ENCODE measurements at places on chromosomes 1 and 21.

DNA sequence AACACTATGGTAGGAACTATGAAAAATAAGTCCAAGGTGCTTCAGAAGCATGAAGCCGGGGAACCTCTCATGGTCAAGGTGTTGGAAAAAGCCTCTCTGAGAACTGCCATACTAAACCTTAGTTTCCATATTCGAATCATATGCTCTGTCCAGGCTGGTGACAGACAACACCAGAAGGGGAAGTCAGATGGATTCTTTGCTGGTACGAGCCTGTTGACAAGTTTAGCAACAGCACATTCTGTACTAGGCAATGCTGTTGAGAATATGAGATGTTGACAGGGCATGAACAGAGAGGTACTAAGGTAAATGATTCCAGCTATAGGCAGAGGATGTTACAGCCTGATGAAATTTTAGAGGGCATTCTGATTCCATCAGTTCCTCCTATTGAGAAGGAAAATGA is 461.3 kb upstream of the ZRANB2 start:
- no peak for DNase-seq

- DNase-seq: no peak
Measured at GRCh38 chr1:202152399-202152798, 7.9 kb upstream of the ARL8A start.

DNA sequence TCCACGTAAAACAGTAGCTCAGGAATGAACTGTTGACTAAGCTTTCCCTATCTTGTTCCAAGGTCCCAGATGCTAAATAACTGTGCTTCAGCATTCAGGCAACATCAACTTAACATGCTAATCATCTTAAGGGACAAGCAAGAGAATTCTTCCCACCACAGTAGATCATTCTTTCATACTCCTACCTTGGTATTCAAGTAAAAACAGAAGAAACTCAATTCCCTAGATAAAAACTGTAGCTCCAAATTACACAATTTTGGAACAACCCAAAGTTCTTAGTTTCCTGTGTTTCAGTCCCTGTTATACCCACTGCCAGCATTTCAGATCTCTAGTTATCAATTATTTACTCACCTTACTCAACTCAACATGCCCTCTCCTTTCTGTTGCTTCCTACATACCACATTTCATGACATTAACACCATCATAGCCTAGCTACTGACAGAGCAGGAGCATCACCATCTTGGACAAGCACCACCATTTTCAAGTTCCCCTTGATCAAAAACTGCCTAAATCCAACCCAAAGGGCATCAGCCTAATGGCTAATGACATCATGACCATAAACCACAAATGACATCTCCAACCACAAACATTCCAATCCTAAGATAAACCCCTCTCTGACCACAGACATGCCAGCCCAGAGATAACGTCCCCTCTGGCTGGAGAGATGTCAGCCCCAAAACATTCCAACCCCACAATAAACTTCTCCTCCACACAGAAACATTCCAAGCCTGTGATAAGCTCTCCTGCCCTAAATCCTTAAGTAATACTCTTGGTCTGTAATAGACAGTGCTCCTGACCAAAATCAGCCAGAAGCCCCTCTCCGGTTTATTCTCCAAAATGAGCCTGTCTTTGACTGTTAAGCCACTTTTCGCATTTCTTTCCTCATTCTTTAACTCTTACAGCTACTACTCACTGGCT is 191.2 kb downstream of the RERE start:
- DNase-seq: no peak

DNA sequence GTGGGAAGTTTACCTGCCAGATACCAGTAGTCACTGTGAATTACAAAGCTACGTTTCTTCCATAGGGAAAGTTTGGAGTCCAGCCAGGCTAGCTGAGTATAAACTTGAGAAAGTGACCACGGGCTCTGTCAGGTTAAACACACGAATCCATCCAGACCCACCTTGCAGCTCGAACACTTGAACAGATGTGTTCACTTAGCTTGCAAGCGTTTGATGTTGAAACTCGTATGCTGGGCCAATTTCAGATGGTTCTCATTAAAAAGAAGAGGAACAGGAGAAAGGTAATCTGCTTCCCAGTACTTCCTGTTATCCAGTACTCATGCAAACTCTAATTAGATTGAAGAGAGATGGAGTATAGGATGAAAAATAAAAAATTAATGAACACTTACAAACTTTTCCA is 636.4 kb downstream of the SMYD3 start:
- DNase-seq: no peak

DNA sequence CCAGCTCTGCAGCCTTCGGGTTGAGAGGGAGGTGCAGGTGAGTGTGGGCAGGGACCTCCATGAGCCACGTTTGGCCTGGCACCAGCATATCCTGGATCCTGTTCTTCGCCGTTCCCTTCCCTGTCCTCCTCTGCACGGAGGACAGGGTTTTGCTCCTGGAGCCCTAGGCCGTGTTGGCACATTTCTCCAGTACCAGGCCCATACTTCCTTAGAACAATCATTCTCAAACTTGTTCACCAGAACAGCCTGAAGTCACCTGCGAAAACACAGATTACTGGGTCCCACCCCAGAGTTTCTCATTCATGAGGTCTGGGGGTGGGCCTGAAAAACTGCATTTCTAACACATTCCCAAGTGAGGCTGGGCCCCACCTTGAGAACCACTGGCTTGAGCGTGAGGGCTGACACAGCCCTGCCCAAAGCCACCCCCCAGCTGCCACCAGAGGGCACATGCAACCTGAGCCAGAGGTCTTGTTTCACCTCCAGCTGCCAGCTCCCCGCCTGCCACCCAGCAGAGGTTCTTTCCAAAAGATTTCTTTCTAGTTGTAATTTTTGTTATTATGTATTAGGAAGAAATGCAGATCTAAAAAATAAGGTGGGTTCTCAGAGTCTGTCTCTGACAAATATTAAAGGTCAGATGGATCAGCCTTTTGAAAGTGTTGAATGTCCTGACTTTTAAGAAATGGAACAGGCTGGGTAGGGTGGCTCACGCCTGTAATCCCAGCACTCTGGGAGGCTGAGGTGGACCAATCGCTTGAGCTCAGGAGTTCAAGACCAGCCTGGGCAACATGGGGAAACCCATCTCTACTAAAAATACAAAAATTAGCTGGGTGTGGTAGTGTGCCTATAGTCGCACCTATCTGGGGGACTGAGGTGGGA is 39.6 kb upstream of the LDLRAP1 start:
- DNase-seq: peak; percentile 68

- no peak for DNase-seq
Measured at GRCh38 chr1:85375493-85375892, 89.5 kb downstream of the DDAH1 start.

GRCh38 chr1:7511381-7511780 is 259.7 kb upstream of the VAMP3 start:
- DNase-seq: no peak

DNA sequence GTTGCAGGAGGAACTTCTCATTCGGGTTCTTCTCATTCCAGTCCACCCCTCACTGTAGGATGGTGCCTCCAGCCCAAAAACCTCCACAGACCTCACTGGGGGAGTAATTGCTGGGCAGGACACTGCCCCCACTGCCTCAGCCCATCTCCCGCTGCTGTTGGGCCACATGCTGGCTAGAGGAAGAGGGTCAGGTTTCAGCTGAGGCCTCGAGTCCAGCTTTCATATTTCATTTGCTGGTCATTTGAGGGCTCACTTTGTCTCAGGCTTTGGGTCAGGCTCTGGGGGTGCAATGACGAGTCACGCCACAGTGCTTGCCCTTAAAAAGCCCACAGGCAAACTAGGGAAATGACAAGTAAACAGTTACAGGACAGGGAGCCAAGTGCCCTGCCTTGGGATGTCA is 9.3 kb downstream of the CDK18 start:
- DNase-seq: no peak

DNA sequence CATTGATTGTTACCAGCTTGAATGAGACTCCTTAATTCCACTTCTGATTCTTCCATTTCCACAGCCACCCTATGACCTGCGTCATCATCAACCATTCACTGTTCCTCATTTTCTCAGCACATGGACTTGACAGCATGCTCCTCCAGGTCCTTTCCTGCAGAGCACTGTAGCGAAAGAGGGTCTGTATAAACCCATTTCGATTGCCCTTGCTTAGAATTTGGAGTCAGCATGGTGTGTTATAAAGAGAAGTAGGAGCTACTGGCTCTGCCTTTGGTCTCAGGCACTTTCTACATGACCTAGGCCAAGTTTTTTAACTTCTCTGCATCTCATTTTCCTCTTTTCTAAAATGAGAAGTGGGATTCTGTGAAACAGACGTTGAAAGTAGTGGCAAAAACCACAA is 133.8 kb downstream of the AK5 start:
- no peak for DNase-seq

DNA sequence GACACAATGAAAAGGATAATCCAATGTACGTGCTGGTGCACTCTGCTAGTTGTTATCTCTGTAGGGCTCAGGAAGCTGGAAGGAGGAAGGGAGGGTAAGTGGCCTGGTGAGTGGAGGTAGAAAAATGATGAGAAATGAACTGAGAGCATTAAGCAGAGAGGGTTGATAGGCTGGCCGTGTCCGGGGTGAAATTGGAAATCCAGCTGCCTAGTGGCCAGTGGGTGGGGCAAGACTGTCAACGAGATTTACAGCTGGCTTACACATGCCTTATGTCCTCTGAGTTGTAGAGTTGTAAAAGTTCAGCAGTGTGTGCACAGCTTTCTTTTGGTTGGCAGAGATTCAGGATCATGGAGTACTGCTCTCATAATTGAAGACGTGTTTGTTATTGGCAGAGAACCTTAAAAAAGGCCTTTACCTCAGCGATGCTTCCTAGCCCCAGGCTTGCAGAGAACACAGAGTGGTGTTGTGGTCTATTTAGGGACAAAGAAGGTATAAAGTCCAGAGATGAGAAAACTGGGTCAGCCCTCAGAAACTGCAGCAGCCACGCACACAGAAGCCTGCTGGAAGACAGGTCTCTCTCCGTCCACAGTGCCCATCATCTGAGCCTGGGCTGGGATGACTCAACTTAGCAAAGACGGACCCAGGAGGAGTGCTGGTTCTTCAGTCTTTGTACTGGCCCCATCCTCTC is 132.4 kb downstream of the EDEM3 start:
- peak; percentile 61 for DNase-seq

GRCh38 chr1:66275083-66275482 is 258.9 kb upstream of the SGIP1 start:
- no peak for DNase-seq

DNA sequence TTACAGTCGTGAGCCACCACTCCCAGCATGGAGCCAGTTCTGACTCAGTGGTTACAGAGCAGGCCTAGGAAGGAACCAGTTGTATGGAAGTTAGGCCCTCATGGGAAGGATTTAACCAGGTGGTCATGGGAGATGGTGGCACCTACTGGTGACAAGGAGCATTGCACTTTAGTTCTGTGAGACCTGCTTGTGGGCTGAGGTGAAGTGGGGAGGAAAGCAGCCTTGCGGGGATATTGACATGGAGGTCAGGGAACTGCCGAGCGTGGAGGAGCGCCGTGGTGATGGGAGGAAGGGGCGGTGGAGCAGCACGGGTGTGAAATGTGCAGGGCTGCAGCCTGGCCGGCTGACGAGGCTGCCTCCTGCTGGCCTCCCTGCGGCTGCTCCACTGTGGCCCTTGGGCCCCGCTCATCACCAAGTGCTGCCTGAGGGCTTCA is 100.4 kb downstream of the GALNT2 start:
- no peak for DNase-seq

DNA sequence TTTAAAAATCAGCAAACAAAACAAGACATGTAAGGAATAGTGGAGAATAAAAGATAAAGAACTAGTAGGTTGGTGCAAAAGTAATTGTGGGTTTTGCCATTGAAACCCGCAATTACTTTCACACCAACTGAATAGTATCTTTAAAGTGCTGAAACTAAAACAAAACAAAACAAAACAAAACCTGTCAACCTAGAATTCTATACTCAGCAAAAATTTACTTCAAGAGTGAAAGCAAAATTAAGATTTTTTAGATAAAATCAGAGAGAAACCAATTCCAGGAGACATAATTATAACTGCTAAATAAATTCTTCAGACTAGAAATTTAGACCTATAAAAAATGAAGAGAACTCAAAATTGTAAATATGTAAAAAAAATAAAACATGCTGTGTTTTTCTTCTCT is 114.0 kb upstream of the TSPAN2 start:
- DNase-seq: no peak

DNA sequence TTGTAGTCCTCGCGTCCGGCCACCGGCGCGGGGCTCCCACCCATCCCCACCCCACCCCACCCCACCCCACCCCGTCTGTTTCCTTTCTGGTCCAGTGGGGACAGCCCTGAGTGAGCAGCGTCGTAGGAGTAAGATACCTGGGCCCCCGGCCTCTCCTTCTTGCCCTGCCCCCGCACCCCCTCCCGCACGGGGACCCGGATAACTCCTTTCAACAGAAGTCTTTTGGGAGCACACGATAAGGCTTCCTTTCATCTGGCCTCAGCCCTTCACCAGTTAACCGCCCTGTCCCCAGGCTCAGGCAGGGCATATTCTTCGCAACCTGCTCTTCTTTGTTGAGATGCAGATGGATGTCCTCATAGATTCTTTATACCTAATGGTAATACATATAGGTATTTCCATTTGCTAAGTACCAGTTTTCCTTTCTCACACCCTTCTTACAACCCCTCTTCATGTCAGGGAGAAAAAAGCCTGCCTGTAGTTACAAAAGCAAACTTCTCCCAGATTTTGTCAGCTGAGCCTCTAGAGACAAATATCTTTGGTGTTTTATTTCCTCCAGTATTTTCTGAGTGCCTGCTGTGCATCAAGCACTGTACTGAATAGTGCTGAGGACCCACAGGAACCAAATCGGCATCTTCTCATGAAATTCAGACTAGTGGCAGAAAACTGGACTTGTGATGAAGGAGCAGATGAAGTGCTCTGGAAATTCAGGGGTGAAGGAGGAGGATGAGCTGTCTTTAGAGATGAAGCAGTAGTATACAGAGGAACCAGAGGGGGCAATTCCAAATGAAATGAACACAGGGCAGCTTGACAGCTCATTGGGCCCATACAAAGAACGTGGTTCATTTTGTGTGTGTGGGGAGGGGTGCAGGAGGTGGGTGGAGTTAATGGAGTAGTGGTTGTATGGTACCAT is 33.6 kb downstream of the SLC2A1 start:
- no peak for DNase-seq

- no peak for DNase-seq
Measured at GRCh38 chr1:30933874-30934252, 25.3 kb upstream of the SDC3 start.

- DNase-seq: peak; percentile 71
Measured at GRCh38 chr1:230317823-230318819, 108.0 kb downstream of the PGBD5 start.

GRCh38 chr1:225595974-225596551 is 56.9 kb downstream of the ENAH start:
- no peak for DNase-seq

- no peak for DNase-seq
Measured at GRCh38 chr1:196376630-196377328, 231.5 kb downstream of the KCNT2 start.

GRCh38 chr1:185694081-185694480 is 40.1 kb upstream of the HMCN1 start:
- DNase-seq: peak; percentile 49

- no peak for DNase-seq
Measured at GRCh38 chr21:42829954-42830353, 49.4 kb downstream of the WDR4 start.

Measured in aorta (tissue), 5 donors.